ENCODE measurements at places on chromosomes 16 and 17.

- no peak for DNase-seq
These were observed 105.0 kb downstream of the ABCC6 start for GRCh38 chr16:16118337-16118736.

DNA sequence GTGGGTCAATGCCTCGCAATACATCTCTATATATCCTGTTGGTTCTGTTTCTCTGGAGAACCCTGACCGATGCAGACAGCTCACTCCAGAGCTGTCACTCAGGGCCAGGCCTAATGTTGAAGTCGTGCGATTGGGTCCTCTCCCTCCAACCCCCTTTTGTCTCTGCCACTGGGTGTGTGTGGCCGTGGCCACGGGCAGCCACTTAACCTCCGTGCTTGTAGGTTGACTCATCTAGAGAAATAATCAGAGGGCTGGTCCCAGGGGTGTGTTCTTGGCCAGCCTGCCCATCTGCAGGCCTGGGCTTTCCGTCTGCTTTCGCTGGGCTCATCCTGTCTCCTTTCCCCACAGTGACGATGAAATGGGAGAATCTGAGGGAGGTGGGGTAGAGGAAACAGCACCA, 7.4 kb downstream of the ADAD2 start:
- DNase-seq, result peak; percentile 48

- DNase-seq, result peak; percentile 1
These were observed 13.5 kb downstream of the TRIM37 start for GRCh38 chr17:59093145-59093701.

GRCh38 chr16:59424714-59425273, 690.7 kb upstream of the GOT2 start:
- no peak for DNase-seq

- DNase-seq, result peak; percentile 89
These were observed at the start of gene STAT5B for GRCh38 chr17:42276359-42276608. STAT5B (minus strand) TSS chr17:42276391; CDS start chr17:42232127, 44,264 bp downstream.

All from AG08395 (cell line).